ENCODE measurements at places on chromosomes 2 and 18.

DNA sequence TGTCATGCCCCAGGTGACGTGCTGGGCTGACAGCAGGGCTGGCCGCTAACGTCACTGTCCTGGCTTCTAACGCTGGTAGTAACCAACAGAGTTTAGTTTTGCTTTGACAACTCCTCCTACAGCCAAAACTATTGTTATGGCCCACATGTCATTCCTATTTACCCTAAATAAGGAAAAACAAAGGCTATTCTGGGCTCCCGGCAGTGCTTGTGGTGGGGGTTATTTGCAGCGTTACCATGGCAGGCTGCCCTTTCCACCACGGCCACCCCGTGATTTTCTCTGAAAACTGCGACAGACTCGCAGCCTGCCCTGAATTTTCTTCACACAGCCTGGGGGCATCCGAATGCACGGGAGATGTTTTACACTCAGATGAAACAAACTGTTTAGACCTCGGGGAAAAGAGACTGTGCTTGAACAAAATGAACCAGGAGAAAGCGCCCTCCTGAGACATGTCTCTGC is 115.2 kb downstream of the FAM210A start:
- no peak for DNase-seq

GRCh38 chr2:235676536-235676799 is 182.6 kb downstream of the AGAP1 start:
- DNase-seq: no peak

GRCh38 chr2:241940329-241940728 is 70.8 kb downstream of the RTP5 start:
- DNase-seq: no peak

DNA sequence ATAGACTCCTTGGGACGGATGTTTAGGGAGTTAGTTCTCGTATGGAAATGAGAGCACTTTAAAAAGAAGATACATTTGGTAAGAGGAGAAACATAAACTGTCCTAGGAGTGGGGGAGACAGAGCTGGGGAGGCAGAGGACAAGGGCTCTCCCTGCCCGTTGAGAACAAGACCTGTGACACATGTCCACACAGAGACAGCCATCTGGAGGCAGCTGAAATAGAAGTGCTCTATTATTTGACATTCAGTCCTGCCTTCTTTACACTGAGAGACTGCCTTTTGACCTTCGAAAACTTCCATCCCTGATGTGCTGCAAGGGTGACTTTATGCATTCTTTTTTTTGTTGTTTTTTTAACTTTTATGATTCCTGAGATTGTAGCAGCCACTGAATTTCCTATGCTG is 150.1 kb downstream of the UXS1 start:
- DNase-seq: no peak

DNA sequence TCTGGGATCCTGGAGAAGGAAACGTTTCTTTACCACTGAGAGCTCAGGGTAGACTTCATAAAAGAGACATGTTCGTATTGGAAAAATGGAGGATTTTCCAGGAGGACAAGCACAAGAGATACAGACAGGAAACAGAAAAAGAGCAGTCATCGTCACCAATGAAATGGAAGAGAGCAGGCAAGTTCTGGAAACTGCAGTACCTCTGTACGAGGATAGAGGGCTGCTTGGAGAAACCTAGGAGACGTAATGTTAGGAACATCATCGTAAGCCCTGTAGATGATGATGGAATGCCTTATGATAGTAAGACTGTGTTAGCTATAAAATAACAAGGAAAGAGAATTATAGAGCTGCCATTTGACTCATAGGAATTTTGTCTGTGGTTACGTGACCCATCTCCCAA is 121.1 kb upstream of the KLHL14 start:
- DNase-seq: no peak

GRCh38 chr2:57204364-57204763 is 842.2 kb upstream of the VRK2 start:
- no peak for DNase-seq

All from GDM1 (cell line).